Inflammatory macrophage treated with lipopolysaccharide for 4 hours (primary cell): ENCODE measurements at places on chromosomes 5 and 9.

GRCh38 chr5:411728-412127 is 31.2 kb upstream of the EXOC3 start:
- no peak for DNase-seq

DNA sequence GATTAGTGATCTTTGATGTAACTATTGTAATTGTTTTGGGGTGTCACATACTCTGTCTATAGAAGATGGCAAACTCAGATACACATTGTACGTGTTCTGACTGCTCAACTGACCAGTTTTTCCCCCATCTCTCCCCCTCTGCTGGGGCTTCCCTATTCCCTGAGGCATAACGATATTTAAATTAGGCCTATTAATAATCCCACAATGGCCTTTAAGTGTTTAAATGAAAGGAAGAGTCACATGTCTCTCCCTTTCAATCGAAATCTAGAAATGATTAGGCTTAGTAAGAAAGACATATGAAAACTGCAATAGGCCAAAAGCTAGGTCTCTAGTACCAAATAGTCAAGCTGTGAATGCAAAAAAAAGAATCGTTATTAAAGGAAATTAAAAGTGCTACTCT is 265.6 kb downstream of the TMEM232 start:
- no peak for DNase-seq

DNA sequence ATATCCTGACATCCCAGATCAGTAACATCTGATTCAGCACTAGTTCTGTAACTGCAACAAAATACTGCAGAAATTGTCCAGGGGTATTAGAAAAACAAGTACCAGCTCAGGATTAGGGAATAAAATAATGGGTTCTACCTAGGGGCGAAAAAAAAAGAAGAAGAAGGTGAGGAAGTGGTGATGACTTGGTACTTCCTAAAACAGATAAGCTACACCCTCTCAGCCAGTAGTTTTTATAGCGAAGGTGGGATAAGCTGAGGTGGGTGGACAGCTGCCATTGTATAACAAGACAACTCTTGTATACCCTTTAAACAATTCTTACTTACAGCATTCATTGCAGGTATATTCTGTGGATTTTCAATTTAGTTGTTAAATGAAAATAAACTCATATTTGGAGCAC is 19.1 kb downstream of the RAPGEF6 start:
- DNase-seq = no peak

- DNase-seq = no peak
Observed at GRCh38 chr9:99087462-99087861, 17.5 kb upstream of the TGFBR1 start.

- no peak for DNase-seq
Observed at GRCh38 chr5:91175708-91176107, 207.4 kb downstream of the ARRDC3 start.

DNA sequence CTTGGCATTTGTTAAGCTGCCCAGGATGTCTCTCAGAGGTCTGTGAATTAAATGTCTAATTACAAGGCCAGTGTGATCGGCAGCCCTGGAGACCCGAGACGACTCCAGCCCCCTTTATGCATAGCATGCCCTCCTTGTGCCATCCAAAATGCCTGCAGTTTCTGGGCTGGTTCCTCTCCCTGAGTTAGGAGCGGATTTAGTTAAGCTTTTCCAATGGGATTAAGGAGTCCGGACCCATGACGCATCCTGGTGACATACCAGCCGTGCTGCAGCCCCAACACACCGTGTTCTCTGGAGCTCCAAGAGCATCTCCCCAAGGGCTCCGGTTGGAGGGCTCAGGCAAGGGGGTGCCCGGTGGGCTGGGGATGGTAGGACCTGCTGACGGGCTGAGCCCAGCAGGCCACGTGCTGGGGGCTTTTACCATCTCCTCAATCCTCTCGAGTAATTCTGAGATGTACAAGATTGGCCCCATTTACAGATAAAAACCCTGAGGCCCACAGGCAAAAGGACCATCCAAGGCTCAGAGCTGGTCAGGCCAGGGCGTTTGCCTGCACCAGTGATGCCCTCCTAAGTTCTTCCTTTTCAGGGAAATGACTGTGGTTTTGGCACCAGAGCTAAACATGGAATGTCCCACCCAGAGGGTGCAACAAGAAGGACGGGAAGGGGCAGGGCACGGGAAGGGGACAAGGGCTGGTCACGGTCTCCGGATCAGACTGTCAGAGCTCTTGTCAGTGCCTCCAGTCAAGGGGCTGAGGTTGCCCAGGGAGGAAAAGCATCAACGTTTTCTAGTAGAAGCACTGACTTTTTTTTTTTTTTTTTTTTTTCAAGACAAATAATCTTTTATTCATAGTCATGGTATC is 82.6 kb upstream of the PHYKPL start:
- DNase-seq = no peak

GRCh38 chr9:71306134-71306533 is 184.7 kb upstream of the TRPM3 start:
- no peak for DNase-seq

DNA sequence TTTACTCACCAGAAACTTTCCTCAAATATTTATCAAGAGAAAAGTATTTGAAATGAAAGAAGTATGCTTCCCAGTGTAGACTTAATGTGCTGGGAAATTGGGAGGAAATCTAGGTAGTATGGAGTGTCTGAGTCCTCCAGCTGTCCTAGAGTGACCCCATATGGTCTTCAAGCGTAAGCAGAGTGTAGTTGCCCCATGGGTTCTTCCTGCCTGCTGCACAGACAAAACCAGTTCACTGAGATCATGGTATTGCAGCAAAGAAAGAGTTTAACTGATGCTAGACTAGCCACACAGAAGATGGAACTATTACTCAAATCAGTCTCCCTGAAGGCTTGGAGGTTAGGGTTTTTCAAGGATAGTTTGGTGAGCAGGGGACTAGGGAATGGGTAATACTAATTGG is 114.9 kb upstream of the PRLR start:
- DNase-seq = no peak

DNA sequence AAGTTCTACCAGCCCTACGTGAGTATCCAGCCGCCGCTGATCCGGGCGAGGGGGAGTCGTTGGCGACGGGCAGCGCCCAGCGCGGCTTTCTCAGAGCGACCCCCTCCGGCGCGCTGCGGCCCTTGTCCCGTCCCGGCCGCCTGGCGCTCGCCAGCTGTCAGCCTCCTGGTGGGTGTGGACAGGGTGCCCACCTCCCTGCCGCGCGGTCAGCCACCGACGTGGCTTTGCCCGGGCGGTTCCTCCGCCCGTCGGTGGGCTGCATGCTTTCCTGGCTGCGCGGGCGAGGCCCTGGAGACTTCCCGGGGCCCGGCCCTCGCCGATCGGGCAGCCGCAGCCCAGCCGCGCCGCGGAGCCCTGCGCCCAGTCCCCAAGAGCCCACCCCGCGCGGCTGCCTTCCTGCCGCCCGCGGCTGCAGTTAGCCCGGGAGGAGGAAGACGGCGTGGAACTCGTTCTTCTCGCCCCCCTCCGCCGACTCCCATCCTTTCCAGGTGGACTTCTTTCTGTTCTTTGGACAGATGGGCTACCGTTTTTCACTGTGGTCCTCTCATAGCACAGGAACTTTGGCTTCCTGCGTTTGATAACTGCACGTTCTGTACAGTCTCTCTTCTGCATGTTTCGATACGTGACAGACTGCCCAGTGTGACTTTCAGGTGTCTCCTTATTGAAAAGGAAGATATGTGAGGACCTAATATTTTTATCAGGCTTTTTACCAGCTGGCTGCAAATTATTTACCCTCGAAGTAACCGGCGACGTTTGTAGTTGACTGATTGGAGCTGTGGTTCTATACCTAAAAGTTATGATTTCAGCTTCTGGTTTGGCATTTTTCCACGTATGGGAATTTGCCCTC is 577 bp downstream of the AP3S1 start:
- peak; percentile 53 for DNase-seq

GRCh38 chr5:44884036-44884435 is 75.3 kb downstream of the MRPS30 start:
- DNase-seq = no peak

- no peak for DNase-seq
Observed at GRCh38 chr9:2767800-2768677, 50.7 kb downstream of the KCNV2 start.
